Muscle of back (tissue), 13 donors: ENCODE measurements at places on chromosomes 16 and 17. TPM values are rescaled to one million over a fixed set of nuclear protein-coding genes. Genes with fewer than 3 reads are reported as not detected.

The NLRP1 gene
- polyA plus RNA-seq = 62.0 TPM

The CDH3 gene
- polyA plus RNA-seq = 0.24 TPM

GRCh38 chr17:54924405-54924804, 23.8 kb downstream of the TOM1L1 start:
- no peak for DNase-seq

DNA sequence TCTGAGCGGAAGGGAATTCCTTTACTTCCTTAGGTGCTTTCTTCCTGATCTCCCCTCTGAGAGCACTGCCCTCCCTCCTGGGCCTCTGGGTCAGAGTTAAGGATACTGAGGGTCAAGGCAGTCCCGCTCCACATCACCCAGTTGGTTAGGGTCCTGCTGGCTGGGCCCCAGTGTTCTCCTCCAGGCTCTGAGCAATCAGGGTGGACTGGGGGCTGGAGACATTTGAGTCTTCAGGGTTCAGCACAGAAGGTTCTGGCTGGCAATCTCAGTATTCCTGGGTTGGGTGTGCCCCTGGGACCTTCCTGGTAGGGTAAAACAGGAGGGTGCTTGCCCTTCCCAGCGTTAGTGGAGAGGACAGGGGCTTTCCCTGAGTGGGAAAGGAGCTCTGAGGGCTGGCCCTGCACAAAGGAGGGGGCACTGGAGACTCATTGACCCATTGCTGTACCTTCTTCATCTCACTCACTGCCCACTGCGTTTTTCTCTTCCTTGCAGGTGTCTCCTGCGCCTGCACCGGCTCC, 448 bp downstream of the MT1M start:
- DNase-seq = no peak

DNA sequence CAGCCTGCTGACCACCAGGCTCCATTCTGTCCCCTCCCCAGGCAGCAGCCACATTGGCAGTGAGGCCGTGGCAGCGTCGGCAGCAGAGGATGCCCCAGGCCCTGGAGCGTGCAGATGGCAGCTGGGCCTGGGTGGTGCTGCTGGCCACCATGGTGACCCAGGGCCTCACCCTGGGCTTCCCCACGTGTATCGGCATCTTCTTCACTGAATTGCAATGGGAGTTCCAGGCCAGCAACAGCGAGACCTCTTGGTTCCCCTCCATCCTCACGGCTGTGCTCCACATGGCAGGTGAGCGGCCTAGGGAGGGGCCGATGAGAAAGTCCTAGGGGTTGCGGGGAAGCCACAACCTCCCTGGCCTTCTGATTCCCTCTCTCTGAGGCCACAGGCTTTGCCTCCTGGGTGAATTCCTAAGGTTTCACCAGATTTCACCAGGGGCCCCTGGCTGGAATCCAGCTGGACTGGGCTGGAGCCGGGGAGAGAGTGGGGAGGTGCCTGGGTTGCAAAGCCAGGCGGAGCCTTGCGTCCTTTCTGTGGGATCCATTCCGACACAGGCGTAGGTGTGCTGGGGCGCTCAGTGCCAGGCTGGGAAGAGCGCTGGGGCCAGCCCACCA, 5.9 kb downstream of the SLC16A5 start:
- DNase-seq = no peak

- no peak for DNase-seq
Measured at GRCh38 chr16:82329504-82330192, 159.6 kb upstream of the MPHOSPH6 start.

DNA sequence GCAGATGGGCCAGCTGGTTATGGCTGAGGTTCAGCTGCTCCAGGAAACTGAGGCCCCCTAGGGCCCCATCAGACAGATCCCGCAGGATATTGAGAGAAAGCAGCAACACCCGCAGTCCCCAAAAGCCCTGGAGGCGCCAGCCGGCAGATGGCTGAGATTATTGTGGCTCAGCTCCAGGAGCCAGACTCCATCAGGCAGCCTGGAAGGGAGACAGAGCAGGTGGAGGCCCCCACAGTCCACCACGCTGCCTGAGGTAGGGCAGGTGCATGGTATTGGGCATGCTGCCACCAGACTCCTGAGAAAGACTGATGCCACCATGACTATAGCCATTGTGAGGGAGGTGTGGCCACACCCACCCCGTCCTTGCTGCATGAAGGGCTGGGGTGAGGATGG, 9.5 kb upstream of the TMEM101 start:
- no peak for DNase-seq
